ENCODE measurements at places on chromosomes 7 and 10. TPM values are rescaled to one million over a fixed set of nuclear protein-coding genes. Genes with fewer than 3 reads are reported as not detected.

Gene RGR
- polyA plus RNA-seq, result 0.24 TPM

Gene NAT16
- not detected for polyA plus RNA-seq

Gene SKIDA1
- 0.34 TPM for polyA plus RNA-seq

Gene FLNC
- 7.3 TPM for polyA plus RNA-seq

Gene GLCCI1
- 7.5 TPM for polyA plus RNA-seq

Gene TCAF2
- 1.2 TPM for polyA plus RNA-seq
